Amygdala (tissue), 56 donors: ENCODE measurements at places on chromosomes 16 and 17.

- DNase-seq: no peak
Measured at GRCh38 chr17:58303971-58304749, 23.4 kb upstream of the MPO start.

GRCh38 chr16:19238406-19238805 lies 47.1 kb upstream of the CLEC19A start:
- DNase-seq: no peak

DNA sequence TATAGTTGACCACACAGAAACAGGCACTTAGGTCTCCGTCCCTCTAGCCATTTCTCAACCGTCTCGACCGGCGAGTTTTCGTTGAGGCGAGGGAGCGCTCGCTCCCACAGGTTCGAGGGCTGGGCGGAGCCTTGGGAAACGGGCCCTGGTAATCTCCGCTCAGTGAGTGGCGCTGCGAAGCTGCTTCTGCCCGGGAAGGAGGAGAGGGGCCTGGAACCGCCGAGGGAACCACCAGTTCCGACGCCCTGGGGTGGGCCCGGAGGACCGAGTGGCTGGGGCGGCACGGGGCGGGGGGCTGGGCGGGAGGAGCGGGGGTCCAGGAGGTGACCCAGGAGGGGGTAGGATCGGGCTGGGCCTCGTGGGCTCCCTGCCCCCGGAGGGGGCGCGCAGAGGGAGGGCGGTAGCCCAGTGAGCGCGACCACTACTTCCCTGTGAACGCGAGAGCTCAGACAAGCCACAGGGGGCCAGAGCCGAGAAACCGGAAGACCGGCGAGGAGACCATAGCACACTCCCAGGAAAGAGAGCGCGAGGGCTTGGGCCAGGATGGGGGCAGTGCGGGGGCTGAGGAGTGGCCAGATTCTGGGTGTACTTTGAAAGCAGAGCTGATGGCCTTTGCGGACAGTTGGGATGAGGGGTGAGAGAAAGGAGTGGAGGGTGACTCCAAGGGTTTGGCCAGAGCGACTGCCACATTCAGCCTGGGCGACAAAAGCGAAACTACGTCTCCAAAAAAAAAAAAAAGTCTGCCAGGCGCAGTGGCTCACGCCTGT lies 29.9 kb upstream of the ARL4D start:
- DNase-seq: peak; percentile 70

- DNase-seq: no peak
Measured at GRCh38 chr17:80768389-80768788, 223.3 kb upstream of the CHMP6 start.

- no peak for DNase-seq
Measured at GRCh38 chr17:77501751-77502625, 361.2 kb downstream of the SEC14L1 start.

GRCh38 chr17:4635823-4636375 lies 5.6 kb downstream of the ALOX15 start:
- DNase-seq: no peak

DNA sequence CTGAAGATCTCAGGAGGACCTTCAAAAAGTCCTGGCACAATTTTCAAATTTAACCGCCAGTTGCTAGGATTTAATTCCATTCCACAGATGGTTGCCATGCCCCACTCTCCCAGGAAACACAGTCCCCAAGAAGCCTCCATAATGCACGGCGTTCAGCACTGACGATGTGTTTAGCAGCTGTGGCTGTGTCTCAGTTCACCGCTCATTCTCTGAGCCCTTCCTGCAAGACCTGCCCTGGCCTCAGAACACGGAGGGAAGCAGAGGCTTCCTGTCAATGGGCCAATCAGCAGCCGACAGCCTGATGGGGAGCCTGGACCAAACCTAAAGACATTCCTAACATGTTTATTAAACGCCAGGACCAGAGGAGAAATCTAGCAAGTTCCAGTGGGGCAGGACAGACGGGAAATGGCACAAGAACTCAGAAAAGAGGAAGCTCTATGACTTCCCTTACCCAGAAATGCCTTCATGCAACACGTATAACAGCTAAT lies 4.9 kb downstream of the MYLK3 start:
- peak; percentile 21 for DNase-seq

- no peak for DNase-seq
Measured at GRCh38 chr17:8586766-8587165, 43.8 kb downstream of the MYH10 start.

GRCh38 chr17:60318326-60318725 lies 73.6 kb downstream of the USP32 start:
- DNase-seq: no peak

GRCh38 chr16:58629733-58630640 lies at the start of gene CNOT1:
TSS of gene CNOT1 (minus strand) at chr16:58629826. CDS start at chr16:58599337, 30,489 bp downstream.
- DNase-seq: peak; percentile 96

- DNase-seq: no peak
Measured at GRCh38 chr17:50816771-50817751, 18.3 kb upstream of the WFIKKN2 start.

- peak; percentile 9 for DNase-seq
Measured at GRCh38 chr17:59427425-59427921, 96.0 kb downstream of the YPEL2 start.

- no peak for DNase-seq
Measured at GRCh38 chr16:25063102-25063501, 47.9 kb upstream of the ARHGAP17 start.

DNA sequence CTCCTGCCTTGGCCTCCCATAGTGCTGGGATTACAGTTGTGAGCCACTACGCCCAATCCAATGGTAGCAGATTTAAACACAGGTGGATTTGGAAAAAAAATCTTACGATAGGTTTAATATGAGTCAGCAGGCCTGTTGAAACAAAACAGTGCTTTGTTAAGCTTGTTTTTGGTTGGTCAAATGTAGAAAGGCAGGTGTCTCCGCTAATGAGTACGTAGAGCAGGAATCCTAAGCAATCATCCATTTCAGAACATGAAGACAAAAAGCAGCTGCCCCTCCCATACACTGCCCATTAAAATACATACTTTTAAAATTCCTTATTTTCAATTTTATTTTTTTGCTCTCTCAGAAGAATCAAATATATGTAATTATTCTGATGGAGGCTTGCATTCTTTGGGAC lies 1.9 kb upstream of the WWOX start:
- DNase-seq: no peak

DNA sequence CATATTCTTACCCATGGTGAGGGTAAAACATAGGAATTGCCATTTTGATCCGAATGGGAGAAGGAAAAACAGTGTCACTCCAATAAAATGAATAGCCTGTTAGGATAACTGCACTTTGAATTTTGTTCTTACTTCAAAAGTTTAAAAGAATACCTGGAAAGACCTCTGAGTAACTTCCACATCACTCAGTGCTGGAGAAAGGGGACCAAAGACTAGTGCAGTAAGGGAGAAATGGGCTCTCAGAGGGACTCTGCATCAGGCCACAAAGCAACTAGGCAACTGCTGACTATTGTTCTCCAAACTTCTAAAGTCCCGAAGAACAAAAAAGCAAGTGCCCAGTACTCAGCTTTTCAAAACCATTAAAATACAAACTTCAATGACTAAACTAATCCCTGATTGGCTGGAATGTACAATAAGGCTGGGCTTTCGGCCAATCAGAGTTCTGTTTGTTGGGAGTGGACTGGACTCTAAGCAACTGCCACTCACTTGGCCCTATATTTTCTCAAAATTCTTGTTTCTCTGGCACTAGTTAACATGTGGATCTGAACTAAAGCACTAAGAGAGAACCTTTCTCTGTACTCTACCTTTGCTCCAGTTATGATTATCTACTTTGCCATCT lies 6.2 kb downstream of the DNAJC7 start:
- DNase-seq: no peak

DNA sequence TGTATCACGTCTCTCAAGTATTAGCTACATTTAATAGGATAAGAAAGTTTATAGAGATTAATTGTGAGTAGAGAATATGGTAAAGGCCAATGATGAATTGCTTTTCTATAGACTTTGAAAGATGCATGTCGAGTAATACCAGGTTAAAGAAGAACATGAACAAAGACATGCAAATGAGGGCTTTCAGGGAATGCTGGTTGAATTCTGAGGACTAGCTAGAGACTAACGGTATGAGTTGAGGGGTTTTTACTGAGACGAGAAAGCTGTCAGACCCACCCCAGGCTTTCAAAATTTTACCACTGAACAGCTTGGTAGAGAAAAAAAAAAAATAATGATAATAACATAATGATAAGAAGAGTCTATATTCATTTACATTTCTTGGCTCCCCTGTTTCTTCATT lies 796.0 kb upstream of the CDH8 start:
- DNase-seq: no peak
